Stimulated activated CD4-positive, alpha-beta T cell treated with anti-CD3 and anti-CD28 coated beads, Interleukin-4, amount 100 ng/mL, for 24 hours (primary cell): ENCODE measurements at places on chromosomes 16 and 17.

DNA sequence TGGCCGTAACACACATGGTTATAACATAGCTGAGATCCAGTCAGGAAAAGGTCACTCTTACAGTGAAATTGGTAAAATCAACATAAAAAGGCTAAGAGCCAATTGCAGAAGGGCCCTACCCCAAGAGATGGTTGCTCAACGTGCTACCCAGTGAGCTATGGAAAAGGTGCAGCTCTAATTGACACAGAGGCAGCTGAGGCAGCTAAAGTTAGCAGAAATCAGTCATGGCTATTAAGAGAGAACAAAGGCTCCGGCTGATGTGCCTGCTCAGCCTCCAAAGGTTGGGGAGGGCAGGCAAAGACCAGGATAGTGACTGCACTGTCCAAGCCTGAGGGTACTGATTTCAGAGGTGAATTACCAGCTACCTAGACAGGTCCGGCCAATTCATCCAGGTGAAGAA, 76.5 kb upstream of the ATP2A3 start:
- DNase-seq: no peak

- no peak for DNase-seq
Observed at GRCh38 chr17:37720989-37721388, 23.9 kb downstream of the HNF1B start.

GRCh38 chr17:44548376-44549230, 8.7 kb upstream of the FZD2 start:
- DNase-seq: no peak

DNA sequence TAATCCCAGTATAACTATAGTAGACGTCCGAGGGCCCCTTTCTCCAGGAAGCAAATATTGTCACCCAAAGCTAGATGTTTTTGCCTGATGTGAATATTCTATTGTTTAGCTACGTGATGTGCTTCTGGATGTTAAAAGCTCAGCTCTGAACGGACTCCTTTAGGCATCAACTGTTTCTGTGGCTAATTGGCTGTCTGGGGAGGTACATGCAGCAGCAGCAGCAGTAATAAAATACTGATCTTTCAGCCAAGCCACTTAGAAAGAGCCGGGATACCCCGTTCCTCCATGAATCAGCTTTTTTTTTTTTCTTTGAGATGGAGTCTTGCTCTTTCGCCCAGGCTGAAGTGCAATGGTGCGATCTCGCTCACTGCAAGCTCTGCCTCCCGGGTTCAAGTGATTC, 43.0 kb downstream of the TRARG1 start:
- no peak for DNase-seq

DNA sequence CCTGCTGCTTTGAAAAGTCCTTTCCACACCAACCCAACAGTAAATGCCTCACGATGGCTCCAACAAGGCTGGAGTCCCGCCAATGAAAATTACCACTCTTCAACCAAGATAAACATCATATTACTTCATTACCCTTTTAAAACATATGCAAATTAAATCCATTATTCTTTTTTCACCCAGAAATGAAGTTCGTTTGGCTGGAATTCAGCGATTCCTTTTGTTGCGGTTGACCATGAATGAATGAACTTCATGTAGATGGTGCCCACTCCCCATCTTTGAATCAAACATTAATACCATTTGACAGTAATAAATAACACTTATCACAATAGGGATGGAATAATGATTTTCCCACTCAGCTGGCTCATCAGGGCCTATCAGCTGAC, 211.5 kb upstream of the TOX3 start:
- DNase-seq: no peak

DNA sequence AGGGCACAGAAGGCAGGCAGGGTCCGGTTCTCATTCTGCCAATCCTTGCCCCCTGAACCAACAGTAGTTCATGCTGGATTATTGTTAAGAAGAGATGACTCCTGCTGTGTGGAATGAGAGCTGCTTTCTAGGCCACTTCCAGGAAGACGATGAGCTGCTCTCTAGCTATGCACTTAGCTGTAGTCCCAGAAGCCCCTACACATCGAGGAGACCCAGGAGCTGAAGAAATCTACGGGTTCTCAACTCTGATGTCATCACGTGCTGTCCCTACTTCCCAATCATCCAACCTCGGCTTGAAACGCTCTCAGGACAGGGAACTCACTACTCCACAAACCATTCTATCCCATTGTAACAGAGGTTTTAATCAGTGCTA, 29.0 kb upstream of the EMP2 start:
- no peak for DNase-seq

DNA sequence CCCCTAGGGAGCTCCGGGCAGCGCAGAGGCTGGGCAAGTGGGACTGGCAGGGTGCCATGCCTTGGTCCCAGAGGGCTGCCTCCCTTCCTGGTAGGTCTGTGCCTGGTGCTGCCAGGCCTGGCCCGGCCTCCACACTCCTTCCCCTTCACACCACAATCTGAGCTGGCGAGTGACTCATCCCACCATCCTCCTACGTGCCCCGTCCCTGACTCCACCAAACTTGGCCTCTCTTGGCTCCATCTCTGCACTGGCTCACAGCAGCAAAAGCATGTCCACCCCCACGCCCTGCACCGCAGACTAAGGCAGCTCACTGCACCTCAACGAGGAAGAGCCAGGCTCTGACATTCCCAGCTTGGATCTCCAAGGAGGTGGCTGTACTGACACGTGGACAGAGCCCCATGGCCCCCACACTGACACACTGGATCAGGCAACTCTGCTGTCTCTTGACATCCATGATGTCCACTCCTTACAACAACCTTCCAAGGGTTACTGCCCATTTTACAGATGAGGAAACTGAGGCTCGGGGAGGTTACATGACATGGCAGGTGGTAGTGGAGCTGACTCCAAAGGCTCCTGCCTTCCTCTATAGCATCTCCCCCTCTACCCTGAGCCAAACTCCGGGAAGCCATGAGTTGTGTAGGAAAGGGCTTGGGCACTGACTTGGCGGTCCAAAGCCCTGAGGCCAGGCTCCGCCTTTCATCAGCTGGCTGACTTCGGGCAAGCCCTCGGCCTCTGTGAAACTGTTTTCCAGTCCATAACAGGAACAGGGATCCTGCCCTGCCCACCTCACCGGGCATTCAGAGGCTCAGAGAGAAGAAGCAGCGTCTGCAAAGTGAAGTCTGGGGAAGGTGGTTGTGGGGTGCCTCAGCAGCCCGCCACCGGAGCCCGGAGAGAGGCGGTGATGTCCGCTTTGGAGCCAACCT, 20.1 kb upstream of the KRT19 start:
- peak; percentile 82 for DNase-seq

DNA sequence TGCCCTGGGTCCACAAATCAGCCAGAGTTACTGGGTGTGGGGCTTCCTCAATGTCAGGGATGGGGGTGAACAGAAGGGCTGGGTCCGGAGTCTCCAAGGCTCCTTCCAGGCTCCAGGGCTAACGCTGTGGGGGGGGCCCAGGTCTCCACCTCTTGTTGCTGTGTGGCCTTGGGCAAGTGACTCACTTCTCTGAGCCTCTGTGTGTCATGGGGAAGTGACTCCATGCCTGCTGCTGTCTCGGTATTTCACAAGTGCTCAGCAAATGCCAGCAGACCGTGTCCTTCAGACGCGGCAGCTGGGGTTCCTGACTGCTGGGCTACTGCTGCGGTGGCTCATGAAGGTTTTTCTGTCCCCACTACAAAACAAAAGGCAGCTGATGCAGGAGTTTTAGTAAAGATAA, 26.6 kb downstream of the JPH3 start:
- no peak for DNase-seq

- DNase-seq: no peak
Observed at GRCh38 chr16:67312719-67313118, 13.8 kb downstream of the KCTD19 start.

DNA sequence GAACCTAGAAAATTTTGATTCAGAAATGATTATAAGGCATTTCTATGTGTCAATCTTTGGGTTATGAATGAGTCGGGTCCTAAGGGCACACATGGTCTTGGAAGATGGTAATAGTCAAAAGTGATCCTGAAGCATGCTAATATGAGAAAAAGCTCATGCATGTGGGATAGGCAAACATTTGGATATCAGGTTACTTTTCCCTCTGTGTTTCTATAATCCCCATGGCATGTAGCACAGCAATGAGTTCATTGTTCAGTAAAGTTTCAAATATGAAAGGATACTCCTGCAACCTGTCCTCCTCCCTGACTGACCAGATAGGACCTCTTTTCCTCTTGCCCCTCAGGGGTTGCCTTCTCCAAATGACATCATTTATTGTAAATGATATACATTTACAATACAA, 249.9 kb upstream of the MON1B start:
- no peak for DNase-seq

DNA sequence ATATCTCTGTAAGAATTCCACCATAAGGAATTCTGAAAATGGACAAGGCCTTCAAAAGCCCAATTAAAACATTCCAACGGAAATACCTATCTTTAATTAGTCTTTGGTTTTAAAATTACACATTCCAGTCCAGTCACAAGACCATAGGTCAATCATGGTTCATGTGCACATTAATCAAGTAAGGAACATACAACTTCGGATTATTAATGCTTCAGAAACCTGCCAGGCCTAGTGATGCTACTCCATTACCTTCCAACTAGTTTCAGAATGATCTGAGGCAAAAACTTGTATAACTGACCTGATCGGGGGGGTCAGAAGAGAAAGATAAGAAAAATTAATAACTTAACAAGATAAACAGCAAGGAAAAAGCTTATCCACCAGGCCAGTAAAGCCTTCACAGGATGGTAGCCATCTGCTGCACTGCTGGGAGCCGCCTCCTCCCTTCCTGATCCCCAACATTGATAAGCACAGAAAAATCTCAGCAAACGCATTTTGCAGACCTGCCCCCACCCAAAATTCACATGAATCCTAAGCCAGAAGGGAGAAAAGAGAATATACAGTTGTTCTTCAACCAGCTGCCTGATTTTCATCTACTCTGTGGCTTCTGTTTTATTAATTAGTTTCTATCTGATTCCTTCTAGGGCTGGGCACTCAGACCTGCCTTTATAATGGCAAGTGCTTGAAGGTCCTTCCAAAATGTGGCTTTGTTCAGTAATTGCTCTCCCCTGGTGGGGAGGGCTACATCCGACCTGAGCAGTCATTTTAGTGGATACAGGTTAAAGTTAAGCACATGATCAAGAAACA, 6.0 kb downstream of the SDR42E1 start:
- no peak for DNase-seq

DNA sequence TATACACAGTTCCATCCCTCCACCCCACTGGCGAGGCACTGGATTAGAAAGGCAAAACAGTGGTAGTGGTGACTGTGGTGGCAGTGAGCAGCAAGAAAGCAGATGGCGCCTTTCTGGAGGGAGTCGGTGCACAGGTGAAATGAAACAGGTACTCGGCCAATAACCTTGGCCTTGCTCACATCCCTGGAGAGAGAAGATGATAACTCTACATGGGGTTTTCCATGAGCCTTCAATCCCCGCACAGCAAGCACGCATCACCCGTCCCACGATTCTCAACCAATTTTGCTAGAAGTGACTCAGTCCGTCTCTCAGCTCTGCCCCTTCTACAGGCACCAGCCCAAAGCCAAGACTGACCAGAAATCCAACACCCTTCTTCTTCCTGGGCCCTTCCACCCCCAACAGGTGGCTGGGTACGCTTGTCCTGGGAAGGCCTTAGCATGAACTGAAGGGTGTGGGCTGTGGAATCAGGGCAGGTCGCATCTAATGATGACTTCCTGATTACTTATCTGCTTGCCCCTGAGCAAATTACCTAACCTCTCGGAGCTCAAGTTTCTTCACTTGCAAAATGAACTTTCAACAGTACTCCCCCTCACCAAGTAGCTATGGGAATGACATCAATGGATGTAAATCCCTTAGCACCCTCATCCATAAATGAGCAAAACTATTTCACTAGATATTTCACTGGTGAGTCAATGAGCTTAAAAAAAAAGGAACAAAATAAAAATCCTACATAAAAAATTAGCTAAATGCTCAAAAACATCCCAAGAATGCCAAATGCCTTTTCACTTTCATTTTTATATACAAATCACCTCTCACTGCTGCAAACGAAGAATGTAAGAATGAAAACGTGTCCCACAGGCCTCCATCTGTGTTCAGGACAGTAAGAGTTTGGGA, 18.0 kb downstream of the XPO6 start:
- DNase-seq: peak; percentile 45

DNA sequence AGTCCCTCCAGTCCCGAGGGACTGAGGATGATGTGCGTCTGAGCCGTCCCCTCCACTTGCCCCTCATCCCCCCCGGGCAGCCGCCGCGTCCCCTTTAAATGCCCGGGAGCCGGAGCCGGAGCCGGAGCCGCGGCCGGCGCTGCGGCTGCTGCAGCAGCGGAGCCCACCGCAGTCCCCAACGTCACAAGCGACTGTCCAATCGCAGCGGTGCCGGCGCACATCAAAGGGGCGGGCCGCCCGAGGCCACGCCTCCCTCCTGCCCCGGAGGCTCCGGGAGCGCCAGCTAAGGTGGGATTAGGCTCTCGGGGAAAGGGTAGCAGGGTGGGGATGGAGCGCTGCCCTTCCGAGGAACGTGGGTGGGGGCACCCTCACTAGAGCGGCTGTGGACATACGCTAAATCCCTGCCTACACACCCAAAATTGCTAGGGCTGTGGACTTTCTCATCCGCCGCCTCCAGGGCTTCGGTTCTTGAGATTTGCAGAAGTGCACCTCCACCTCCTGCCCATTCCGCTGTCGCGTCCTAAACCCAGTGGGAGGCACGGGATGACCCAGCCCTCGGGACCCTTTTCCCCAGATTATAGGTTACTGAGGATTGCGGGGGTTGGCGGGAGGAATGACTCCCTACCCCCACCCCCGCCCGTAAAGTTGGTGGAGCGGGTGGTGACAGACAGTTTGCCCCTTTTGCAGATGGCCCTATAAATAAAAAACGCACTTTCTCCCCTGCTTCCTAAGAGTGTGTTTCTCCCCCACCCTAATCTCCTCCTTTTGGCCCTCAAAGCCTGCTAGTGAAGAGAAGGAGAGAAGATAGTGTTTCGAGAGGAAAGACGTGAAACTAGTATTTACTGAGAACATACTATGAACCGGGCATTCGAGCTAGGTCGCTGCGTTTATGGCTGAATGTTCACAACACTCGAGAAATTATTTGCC, at the start of gene PHOSPHO1:
PHOSPHO1 (minus strand) TSS at position 152 of the 927 bp plus-strand sequence. CDS start 4,096 bp downstream, outside the sequence.
- peak; percentile 86 for DNase-seq

- no peak for DNase-seq
Observed at GRCh38 chr17:79798299-79799173, 1.7 kb upstream of the CBX8 start.

DNA sequence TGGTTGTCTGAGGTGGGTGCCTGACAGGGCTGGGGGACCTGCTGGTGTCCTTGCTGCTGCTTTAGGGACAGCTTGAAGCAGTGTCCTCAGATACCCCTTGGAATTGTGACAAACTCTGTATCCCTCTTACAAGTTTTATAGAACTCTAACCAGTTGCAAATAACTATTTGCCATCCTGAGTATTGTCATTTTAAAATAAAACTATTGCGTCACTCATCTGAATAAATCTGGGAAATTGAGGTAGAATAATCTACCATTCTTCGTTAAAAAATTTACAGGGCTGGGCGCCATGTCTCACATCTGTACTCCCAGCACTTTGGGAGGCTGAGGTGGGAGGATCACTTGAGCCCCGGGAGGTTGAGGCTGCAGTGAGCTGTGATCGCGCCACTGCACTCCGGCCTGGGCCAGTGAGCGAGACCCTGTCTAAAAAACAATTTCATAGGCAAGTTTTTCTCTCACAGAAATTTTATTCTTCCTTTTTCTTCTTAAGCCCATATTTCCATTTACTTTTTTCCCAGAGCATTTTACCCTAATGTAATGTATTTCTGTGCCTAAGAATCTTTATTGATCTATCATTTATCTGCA, 14.2 kb downstream of the ZNF750 start:
- no peak for DNase-seq
